Stimulated activated CD4-positive, alpha-beta T cell treated with anti-CD3 and anti-CD28 coated beads, TNF-alpha, amount 100 ng/mL, for 1 hour (primary cell): ENCODE measurements at places on chromosomes 6 and 20.

GRCh38 chr20:62052842-62053464 lies 12.7 kb downstream of the TAF4 start:
- no peak for DNase-seq

GRCh38 chr6:166633732-166634535 lies 6.9 kb upstream of the RPS6KA2 start:
- no peak for DNase-seq

- DNase-seq, result no peak
Measured at GRCh38 chr6:40506954-40507353, 80.2 kb downstream of the LRFN2 start.

DNA sequence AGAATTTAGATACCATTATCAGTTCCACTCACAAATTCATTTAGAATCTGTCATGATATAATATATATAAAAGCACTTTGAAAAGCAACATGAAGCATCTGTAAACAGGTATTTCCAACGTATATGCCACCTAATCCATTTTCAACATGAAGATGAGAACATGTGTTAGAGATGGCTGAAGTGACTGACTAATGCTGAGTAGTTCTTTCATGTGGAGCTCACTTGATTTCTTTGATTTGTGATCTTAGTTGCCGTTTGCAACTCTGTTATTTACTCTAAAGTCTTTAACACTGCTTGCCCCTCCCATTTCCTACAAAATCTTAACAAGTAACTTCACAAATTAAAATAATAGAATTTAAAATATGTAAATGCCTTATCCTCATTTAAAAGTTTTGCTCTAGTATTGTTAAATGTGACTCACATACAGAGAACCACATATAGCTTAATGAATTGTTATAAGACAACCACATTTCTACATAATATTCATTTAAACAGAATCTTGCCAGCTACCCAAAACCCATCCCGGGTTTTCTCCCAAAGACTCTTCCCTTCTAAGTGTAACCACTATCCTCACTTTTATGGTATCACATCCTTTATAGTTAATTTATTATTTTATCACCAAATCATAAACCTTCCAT lies 78.3 kb downstream of the ME1 start:
- no peak for DNase-seq

DNA sequence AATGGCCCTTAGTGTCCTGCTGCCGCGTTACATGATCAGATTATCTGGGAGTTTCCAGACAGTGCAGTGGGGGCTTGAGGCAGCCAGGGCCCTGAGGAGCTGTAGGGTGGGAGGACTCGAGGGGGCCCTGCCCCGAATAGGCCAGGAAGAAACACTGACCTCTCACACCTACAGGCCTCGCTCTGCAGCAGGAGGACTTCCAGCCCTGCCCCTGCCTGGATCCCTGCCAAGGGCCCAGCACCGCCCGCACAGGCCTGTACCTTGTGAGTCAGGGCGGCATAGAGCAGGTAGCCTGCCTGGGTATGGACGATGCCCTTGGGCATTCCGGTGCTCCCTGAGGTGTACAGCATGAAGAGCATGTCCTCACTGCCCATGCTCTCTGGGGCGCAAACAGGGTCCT lies 30.1 kb upstream of the APMAP start:
- DNase-seq, result no peak

GRCh38 chr6:93787841-93788240 lies 368.5 kb upstream of the EPHA7 start:
- DNase-seq, result no peak

DNA sequence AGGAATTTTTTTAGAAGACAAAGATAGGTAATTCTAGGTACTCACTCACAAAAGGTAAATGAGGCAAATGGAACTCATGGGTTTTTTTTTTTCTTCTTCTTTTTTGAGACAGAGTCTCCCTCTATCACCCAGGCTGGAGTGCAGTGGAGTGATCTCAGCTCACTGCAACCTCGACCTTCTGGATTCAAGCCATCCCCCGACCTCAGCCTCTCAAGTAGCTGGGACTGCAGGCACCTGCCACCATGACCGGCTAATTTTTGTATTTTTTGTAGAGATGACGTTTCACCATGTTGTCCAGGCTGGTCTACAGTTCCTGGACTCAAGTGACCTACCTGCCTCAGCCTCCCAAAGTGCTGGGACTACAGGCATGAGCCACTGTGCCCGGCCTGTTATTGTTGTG lies 126.1 kb downstream of the LRRC1 start:
- no peak for DNase-seq

- DNase-seq, result no peak
Measured at GRCh38 chr6:135503703-135504475, 6.3 kb upstream of the AHI1 start.

DNA sequence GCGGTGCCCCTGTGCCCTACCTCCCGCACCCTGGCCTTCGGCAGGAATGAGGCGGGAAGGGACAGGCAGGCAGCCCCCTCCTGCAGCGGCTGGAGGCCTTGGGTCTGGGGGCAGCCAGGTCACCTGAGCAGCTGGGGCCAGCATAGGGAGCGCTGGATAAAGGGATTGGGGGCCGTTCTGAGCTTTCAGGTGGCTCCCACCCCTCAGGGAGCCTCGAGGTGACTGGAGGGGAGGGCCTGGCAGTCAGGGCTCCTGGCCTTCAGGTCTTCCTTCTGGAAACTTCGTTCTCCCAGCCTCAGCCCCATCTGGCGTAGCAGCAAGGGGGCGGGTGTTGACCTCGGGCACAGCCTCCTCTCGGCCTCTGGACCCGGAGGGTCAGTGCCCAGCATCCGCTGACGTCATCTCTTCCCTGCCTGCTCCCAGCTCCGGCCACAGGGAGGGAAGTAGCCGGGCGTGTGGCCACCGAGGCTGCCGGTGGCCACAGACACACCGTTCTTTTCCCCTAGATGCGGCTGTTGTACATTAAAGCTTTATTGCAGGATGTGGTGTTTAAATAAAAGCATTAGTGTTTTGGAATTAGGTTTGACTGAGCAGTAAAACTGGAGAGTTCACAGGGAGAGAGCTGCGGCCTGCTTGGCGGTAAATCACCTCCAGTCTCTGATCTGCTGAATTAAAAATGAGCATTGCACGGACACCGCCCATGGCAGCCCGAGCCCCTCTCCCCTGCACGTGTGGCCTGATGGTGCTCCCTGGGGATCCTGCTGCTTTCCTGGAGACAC lies 80.0 kb upstream of the GATA5 start:
- DNase-seq, result no peak

DNA sequence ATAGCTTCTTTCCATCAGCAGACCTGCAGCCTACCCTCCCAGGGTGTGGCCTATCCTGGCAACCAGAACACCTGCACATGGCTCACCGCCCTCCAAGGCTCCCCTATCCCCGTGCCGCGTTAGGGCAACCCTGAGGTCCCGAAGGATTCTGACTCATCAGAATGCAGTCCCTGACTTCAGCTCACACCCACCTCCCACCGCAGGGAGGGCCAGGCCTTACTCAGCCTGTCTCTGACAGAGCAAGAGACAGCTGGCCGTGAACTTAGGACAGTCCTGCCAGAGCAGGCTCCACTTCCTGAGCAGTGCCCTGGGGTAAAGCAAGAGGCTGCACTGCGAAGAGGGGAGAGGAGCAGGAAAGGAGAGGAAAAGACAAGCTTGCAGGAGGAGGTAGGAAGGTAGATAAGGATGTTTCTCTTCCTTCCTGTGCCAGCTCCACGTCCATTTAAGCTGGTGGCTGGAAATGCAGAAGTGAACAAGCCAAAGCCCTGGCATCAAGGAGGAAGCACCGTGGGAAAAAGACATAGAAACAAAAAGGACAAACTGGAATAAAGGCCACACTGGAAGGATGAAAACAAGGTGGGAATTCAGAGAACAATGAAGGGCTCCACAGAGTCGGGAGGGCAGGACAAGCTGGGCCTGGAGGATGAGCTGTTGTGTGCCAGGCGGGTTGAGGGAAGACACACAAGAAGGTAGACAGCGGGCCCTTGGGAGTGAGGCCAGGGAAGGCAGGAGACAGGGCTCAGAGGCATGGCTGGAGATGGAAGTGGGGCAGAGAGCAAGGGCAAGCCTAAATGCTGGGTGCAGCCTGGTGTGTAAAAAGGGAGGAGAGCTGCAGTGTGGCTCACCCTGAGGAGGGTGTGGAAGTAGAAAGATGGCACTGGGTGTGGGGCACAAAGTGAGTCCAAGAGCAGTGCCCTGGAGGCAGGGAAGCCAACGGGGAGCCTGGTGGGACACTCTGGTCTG lies 102.7 kb downstream of the SLC23A2 start:
- no peak for DNase-seq

GRCh38 chr6:122649701-122650100 lies 39.5 kb downstream of the PKIB start:
- DNase-seq, result no peak

DNA sequence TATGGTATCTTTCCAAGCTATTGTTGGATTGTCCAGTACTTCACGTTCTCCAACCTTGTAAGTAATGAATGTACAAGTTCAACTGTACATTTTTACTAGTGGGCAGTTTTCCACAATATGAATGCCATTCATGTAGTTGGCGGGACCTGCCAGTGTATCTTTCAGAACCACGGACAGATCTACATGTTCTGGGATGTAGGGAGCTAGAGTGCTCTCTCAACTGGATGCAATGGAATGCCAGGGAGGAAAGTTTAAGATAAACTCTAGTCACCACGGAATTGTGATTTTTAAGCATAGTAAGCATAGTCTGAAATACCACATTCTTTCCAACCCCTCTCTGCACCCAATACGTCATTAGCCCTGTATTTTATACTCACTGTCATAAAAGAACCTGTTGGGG lies 21.5 kb upstream of the HLA-C start:
- no peak for DNase-seq

DNA sequence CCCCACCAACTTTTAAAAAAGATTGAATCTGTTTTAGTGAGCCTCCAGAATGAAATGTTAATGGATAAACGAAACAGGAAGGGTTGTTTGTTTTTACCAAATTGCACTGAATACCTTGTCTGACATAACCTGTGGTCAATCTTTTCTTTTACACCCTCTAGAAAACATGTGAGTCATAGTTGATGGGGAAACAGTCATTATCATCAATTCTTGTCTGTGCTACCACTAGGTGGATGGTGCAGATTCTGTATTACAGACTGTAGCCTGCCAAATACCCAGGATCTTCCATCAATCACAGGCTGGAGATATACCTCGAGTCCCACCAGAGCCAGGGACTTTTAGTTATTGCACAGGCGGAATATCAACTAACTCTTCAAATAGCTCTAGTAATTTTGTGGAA lies 29.5 kb upstream of the PKIB start:
- DNase-seq, result no peak

- DNase-seq, result no peak
Measured at GRCh38 chr6:153121311-153121710, 9.8 kb downstream of the RGS17 start.

- no peak for DNase-seq
Measured at GRCh38 chr20:60206259-60206658, 248.0 kb downstream of the CDH26 start.

DNA sequence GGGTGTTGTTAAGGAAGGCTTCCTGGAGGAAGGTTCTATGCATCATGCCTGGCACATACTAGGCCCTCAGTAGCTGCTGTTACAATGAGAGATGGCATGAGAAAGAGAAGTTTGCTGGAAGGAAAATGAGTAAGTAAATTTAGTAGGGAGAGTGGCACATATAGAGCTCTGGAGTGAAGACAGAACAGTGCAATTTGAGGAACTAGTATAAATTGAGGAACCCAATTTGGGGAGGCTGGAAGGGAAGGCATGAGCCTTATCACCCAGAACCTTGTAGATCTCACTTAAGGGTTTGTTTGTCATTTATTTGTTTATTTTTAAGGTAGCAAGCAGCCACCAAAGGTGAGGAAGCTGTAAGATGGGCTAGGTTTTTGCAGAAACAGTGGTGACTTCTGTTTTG lies 87.1 kb upstream of the SCGN start:
- DNase-seq, result no peak

DNA sequence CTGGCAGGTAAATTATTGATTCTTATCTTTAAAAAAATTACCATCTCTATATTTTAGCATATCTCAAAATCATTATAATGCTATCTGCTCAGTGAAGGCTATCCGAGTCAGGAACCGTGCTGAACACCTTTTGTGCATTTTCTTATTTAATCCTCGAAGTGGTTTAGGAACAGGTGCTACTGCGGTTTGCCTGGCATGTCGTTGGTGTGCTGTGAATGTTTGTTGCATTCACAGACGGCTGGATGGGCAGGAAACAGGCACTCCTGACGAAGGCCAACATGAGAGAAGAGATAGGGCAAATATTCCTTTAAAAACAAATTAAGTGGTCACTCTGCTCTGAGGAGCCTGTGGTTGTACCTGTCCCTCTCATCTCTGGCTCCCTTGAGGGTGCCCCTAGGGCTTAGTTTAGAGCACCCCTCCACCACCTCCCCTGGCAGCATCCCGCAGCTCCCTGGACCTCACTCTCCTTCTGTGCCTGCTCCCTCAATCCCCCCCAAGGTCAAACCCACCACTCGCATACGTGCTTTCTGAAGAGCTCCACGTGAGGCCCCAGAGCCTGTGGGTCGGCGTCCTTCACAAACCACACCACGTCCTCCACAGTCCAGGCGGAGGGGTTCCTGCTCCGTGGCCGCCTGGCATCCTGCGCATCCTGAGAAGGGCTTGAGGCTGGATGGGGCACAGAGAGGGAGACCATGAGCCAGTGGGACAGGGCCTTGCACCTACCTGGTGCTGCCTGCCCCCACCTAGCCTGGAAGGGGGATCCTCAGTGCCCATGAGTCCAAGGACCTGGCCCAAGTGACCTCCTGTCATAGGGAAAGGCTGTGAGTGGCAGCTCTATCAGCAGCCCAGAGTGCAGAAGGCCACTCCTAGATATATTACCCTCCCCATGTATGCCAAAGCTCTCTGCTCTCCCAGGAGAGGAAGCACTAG lies 116.5 kb downstream of the SCML4 start:
- no peak for DNase-seq

GRCh38 chr20:48287021-48287494 lies 501.8 kb upstream of the SULF2 start:
- no peak for DNase-seq

GRCh38 chr6:113361014-113361645 lies 496.0 kb upstream of the MARCKS start:
- DNase-seq, result no peak

DNA sequence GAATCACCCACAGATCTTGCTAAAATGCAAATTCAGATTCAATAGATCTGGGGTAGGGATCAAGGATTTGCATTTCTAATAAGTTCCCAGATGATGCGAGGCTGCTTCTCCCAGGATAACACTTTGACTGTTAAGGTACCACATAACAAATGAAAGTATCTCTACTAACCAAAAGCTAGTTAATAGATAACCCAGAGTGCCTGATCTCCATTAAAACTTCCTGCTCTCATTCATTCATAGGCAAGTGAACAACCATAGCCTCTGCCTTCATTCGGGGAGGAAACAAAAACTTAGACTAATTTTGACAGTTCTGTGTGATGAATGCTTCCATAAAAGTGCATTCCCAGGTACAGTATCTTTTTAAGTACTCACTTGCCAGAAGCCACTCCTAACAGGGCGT lies 265.6 kb upstream of the BTBD3 start:
- no peak for DNase-seq

GRCh38 chr20:46993465-46994095 lies 98.9 kb downstream of the EYA2 start:
- no peak for DNase-seq

- no peak for DNase-seq
Measured at GRCh38 chr6:15453622-15454021, 207.8 kb downstream of the JARID2 start.
